ENCODE measurements at places on chromosomes 13 and 19. TPM values are rescaled to one million over a fixed set of nuclear protein-coding genes. Genes with fewer than 3 reads are reported as not detected.
A peak's percentile ranks its signal among the peaks of the same experiment; 100 is the strongest.

- H3K27me3 ChIP-seq: no peaks in the 10 kb centered on the region
- no peak overlapping the region for H3K4me3 ChIP-seq
- no peaks in the 10 kb centered on the region for H3K36me3 ChIP-seq
- H3K4me1 ChIP-seq: no peaks in the 10 kb centered on the region
Measured at GRCh38 chr13:99404005-99404755, 97.0 kb upstream of the GPR183 start.

The SIRT2 gene
- 42.8 TPM for total RNA-seq

DNA sequence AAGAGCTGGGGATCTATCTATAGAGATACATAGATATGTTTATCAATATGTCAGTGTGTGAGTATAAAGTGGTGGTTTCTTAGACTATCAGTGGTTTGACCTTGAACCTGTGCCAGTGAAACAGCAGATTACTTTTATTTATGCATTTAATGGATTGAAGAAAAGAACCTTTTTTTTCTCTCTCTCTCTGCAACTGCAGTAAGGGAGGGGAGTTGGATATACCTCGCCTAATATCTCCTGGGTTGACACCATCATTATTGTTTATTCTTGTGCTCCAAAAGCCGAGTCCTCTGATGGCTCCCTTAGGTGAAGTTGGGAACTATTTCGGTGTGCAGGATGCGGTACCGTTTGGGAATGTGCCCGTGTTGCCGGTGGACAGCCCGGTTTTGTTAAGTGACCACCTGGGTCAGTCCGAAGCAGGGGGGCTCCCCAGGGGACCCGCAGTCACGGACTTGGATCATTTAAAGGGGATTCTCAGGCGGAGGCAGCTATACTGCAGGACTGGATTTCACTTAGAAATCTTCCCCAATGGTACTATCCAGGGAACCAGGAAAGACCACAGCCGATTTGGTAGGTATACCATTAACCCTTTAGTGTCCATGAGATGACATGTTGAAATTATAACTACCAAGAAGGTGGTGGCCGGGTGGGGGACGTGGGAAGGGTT lies 880 bp downstream of the FGF9 start:
- H3K4me3 ChIP-seq: peak overlapping the region; percentile 79
- H3K36me3 ChIP-seq: no peaks in the 10 kb centered on the region
- peaks cover 14% of the 10 kb centered on the region for H3K27me3 ChIP-seq
- H3K4me1 ChIP-seq: peaks cover 35% of the 10 kb centered on the region

DNA sequence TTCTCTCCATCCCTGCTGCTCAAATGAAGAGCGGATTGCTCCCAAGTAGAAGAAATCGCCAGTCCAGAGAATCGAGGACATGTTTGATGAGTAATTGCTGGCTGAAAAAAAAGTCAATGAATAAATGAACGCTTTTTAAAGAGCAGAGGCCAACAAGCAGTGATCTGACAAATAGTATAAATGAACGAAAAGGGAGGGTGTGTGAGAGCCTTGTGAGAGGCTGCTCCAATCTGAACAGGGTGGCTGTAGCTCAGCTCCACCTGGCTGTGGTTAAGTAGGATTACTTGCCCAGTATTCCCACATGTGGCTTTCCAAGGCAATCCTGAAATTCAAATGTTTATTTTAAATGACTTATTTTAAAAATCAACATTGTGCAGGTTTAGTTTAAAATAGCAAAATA lies 117.1 kb downstream of the TSHZ3 start:
- no peaks in the 10 kb centered on the region for H3K4me1 ChIP-seq
- DNase-seq: no peak
- H3K36me3 ChIP-seq: no peaks in the 10 kb centered on the region
- H3K27ac ChIP-seq: no peak overlapping the region
- no peak overlapping the region for H3K4me3 ChIP-seq

DNA sequence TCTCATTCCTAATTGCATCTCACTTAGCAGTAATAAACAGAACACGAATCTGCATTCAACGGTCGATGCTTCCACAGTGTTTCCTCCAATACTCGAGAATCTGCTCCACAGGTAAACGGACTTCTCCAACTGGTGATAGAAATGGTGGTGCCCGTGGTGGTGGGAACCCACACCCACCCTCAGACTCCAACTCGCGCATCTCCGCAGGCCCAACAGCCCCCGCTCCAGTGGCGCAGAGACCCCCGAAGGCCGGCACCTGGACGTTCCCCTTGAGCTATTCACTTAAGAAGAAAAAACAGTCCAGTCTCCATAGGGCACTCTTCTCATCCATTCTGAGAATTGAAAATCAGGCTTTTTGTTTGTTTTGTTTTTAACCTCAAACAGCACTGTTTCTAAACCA lies 13.8 kb upstream of the RASA3 start:
- no peaks in the 10 kb centered on the region for H3K27me3 ChIP-seq
- no peak for DNase-seq
- no peaks in the 10 kb centered on the region for H3K36me3 ChIP-seq
- H3K27ac ChIP-seq: no peak overlapping the region
- no peak overlapping the region for H3K4me3 ChIP-seq
- H3K4me1 ChIP-seq: no peaks in the 10 kb centered on the region

GRCh38 chr19:17688853-17689595 lies 870 bp upstream of the UNC13A start:
- peaks cover 7% of the 10 kb centered on the region for H3K27me3 ChIP-seq
- H3K4me3 ChIP-seq: no peak overlapping the region
- H3K36me3 ChIP-seq: no peaks in the 10 kb centered on the region

GRCh38 chr19:50567882-50568727 lies at the start of gene LRRC4B:
TSS of gene LRRC4B (minus strand) at chr19:50568435. CDS start at chr19:50548838, 19,597 bp downstream.
- H3K4me1 ChIP-seq: no peaks in the 10 kb centered on the region
- no peaks in the 10 kb centered on the region for H3K27me3 ChIP-seq
- no peak within 1 kb of the TSS for H3K4me3 ChIP-seq
- no peak within 1 kb of the TSS for H3K27ac ChIP-seq
- no peaks in the 10 kb centered on the region for H3K36me3 ChIP-seq

The BICRA gene
- 18.4 TPM for total RNA-seq

DNA sequence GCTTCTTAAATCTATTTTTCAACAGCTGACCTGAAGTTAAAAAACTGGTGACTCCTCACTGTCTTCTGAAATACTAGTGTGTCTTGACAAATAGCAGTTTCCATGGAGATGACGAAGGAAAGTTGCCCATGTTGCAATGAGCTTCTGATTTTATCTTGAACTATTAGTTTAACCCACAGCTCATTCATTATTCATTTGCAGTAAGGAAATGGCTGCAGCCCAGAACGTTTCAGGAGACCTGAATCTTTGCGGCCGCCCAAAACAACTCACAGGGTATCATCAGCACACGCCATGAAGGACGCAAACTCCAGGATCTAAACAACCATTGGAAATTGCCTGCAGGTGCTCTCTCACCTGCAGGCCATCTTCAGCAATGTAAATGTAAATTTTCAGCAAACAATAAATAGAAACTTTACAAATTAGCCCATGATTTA lies 142.5 kb downstream of the DCLK1 start:
- no peaks in the 10 kb centered on the region for H3K27me3 ChIP-seq
- peaks cover 19% of the 10 kb centered on the region for H3K4me1 ChIP-seq
- no peak overlapping the region for H3K27ac ChIP-seq
- H3K4me3 ChIP-seq: no peak overlapping the region

DNA sequence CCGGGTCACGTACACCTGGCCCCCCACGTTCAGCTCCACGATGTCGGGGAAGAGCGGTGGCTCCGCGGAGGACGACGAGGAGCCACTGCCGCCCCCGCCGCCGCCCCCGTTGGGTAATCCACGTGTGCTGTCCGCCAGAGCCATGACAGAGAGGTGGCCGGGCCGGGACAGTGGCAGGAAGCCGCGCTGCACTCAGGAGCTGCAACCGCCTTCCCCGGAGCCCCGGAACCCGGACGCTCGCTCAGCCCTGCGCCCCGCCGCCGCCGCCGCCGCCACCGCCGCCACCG lies 257 bp downstream of the KCTD12 start:
- H3K27ac ChIP-seq: peak overlapping the region; percentile 87
- H3K36me3 ChIP-seq: no peaks in the 10 kb centered on the region
- H3K4me1 ChIP-seq: peaks cover 33% of the 10 kb centered on the region

Measured in thoracic aorta (tissue), 2 donors.